Activated T-cell treated with anti-CD3 and anti-CD28 coated beads, Interleukin-2, amount 50 U/mL, for 48 hours (primary cell): ENCODE measurements at places on chromosomes 12 and 14.

GRCh38 chr14:70023871-70024270, 144.7 kb downstream of the SMOC1 start:
- no peak for DNase-seq

DNA sequence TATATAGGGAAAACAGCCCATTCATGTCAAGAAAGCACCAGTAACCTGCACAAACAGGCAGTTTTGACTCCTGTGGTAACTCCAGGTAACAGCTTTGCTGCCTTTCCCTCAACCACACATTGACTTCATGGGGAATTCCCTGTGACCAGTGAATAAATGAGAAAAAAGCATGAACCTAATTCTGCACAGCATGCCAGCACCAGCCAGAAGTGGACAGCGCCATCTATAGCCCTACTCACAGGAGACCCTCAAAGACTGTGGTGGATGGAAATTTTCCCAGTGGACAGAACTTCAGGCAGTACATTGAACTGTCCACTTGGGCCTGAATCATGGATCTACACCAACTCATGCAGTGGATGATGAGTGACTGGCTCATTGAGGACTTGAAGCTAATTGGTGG, 152.1 kb downstream of the SLC8A3 start:
- no peak for DNase-seq

- DNase-seq, result no peak
Observed at GRCh38 chr14:68249661-68250451, 430.3 kb downstream of the RAD51B start.

DNA sequence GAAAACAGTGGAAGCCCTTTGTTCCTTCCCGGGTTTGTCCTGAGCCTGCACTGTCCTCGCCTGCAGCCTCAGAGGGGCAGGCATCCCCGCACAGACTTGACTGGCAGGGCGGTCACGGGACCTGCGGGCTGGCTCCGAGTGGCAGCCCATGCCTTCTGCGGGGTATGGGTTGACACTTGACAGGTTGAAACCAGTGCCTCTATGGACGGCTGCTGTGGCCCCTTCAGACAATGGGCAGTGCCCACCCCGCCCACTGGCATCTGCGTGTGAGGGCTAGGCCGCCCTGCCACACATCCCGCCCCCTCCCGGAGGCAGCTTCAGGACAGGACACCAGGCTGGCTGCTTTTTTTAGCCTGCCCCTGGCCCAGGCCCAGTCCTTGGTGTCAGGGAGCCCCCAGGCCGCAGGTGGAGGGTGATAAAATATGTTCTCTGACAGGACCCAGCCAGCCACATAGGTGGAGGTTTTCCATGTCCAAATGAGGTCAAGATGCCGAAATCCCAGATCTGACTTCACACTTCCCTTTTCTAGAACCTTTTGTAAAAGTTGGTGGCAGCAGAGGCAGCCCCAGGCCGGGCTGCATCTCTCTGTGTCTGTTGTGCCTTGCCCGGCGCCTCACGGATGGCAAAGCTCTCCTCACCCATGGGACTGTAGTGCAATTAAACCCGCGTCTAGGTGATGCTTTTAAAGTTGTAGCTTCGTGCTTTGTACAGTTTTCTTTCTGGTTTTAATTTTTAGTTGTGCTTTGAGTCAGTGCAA, 10.0 kb downstream of the ANKRD9 start:
- no peak for DNase-seq

GRCh38 chr12:124993626-124994436, at the start of gene BRI3BP:
TSS of gene BRI3BP (plus strand) at chr12:124993645. CDS start at chr12:124993791, 146 bp downstream.
- DNase-seq, result peak; percentile 57

DNA sequence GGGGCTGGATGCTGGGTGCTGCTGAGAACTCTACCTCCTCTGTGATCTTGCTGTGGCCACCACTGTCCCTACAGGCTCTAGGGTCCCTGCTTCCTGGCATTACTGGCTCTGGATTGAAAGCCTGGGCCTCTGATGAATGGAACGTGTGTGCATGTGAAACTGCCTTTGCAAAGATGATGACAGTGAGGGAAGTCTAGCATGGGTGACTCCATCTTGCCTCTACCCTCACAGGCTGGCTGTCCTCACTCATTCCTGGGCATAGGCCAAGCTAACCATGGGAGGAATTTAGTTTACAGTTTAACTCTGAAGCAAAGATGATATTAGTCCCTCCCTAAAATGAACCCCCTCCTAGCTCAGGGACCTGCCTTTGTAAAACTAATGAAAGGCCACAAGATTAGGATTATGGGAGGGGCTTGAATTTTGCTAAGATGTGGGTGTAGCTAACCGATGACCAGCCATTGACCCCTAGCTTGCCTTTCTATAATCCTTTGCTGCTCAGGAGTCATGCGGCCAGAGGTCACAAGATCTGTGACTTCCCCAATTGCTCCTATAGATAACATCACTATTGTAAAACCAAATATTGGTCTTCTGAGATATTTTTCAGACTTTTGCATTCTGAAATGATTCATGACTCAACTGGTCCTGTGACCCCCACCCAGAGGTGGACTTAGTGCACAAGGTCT, 2.2 kb upstream of the C1S start:
- DNase-seq, result no peak

DNA sequence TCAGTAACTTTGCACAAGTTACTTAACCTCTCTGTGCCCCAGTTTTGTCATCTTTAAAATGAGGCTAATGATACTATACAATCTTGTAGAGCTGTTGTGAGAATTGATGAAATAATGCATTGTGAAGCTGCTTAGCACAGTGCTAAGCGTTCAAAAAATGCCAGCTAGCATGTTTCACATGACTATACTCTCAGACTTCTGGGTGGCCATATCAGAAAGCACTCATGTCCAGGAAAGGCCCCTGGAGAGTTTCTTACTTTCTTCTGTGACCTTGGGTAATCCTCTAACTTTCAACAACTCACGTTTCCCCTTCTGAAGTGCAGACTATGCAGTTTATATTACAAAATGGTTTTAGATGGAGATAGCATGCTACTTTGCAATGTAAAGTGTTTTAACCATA, 68.1 kb downstream of the TPH2 start:
- no peak for DNase-seq

GRCh38 chr12:18358930-18359329, 97.6 kb downstream of the PIK3C2G start:
- no peak for DNase-seq
